Naive B cell (primary cell): ENCODE measurements at places on chromosomes 1 and 21.

GRCh38 chr1:30134466-30135217 lies 588.7 kb downstream of the MATN1 start:
- DNase-seq, result no peak

- DNase-seq, result no peak
Measured at GRCh38 chr1:53470155-53470554, 11.0 kb downstream of the DMRTB1 start.

GRCh38 chr1:39196244-39197215 lies 8.0 kb upstream of the MACF1 start:
- peak; percentile 54 for DNase-seq

DNA sequence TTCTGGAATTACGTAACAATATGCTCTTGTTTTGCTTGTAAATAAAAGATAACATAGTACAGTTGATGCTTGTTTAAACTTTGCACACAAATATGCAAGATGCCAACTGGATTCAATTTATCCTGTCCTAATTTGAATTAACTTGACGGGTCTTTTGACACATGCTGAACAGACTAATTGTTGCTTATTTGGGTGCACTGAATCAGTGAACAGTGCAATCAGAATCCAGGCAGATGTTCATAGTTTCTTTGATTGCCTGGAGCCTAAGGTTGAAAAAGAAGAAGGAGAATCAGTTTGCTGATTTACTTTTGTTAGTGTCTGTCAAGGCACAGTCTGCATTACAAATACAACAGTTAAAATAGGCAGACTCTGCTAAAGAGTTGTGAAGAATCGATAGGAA lies 307.9 kb downstream of the COL11A1 start:
- DNase-seq, result no peak

DNA sequence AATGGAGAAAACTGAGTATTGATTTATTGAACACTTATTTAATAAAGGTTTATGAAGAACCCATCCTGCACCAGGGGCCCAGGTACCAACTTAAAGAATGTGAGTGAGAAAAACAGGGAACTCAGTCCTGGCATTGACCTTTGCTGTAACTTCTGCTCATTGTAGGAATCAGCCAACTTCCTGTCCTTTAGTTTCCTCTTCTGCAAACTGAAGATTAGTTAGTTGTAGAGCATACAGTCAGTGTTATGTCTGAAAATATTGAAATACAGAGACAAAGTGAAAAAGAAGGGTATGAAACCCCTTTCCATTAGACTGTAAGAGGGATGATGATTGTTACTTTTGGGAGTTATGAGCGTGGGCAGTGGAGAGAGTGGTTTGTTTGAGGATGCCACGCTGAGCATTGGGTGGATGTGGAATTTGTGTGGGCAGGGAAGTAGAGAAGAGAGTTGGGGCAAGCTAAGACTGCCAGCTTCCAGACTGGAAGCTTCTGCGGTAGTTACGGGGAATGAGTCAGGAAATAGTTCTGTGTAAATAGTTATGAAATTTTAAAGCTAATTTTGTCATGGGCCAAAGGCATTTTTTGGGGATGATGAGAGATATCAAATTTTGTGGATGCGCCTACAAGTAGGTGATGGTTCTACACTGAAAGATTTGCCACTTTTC lies 89.2 kb downstream of the GPR88 start:
- no peak for DNase-seq

- no peak for DNase-seq
Measured at GRCh38 chr1:200073286-200073637, 45.8 kb downstream of the NR5A2 start.

- no peak for DNase-seq
Measured at GRCh38 chr1:17588048-17588871, 48.8 kb downstream of the ARHGEF10L start.

DNA sequence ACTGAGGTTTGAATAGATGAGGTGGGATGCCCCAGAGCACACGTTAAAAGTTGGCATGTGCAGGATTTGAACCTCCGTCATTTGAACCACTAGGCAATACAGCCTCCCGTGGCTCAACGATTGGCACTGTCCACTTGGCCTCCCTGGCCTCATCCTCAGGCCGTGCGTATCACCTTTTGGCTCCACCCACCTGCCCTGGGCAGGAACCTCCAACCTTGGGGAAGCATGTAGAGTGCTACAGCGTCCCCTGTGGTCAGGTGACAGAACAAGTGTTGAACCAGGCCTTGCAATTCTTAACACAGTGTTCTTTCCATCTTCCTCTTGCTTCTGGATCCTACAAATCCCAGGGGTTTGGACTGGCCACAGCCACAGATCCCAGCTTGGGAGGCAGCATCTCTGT lies 112.6 kb downstream of the PAX7 start:
- no peak for DNase-seq
